ENCODE measurements at places on chromosomes 3 and 15. TPM values are rescaled to one million over a fixed set of nuclear protein-coding genes. Genes with fewer than 3 reads are reported as not detected.

Gene ITIH4
- total RNA-seq = 2.8 TPM

Gene GRM7
- not detected for total RNA-seq

Gene UBAP1L
- 1.9 TPM for total RNA-seq

Gene MED12L
- total RNA-seq = 5.0 TPM

Gene CD86
- total RNA-seq = not detected

Gene DGKG
- total RNA-seq = 0.64 TPM

Gene PATL2
- total RNA-seq = 1.2 TPM

Gene OR5K2
- not detected for total RNA-seq

Gene MASP1
- total RNA-seq = 0.62 TPM
